ENCODE measurements at places on chromosomes 1 and 21.

DNA sequence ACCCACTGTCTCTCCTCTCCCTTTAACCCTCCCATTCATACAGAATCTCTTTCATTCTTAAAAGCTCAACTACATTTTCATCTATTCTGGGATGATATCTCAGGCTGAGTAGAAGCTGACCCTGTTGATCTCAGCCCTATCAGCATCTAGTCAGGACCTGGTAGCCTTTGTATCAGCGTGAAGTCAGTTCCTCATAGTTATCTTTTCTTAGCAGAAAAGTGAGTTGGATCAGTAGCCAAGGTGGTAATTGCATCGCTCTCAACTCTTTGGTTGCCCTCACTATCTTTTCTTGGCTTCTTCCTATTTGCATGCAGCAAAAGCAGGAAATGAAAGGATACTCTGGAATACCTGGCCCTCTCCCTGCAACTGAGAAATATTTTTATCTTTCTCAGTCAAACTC, 13.6 kb upstream of the GOLT1A start:
- DNase-seq = no peak

- no peak for DNase-seq
Measured at GRCh38 chr1:186772228-186772627, 56.5 kb upstream of the PLA2G4A start.

DNA sequence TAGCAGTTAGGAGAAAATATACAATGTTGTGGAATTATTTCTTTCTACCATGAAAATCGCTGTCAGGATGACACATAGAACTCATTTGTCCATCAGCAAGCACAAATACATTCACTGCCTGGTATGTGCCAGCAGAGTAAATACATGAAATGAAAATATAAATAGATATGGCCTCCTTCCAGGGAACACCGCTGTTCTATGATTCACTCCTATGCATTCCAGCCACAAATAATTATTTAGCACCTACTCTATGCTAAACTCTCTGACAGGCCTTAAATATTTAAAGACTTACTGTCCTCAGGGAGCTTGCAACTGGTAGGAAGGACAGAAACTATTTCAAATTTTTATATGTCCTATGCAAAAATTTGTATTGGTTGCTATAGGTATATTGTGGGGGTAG, 975.0 kb upstream of the NCAM2 start:
- no peak for DNase-seq

- no peak for DNase-seq
Measured at GRCh38 chr1:181135815-181136737, 47.6 kb downstream of the IER5 start.

- DNase-seq = no peak
Measured at GRCh38 chr1:183670169-183670568, 17.1 kb upstream of the APOBEC4 start.

GRCh38 chr1:152052606-152053005, 15.8 kb upstream of the S100A11 start:
- DNase-seq = no peak

DNA sequence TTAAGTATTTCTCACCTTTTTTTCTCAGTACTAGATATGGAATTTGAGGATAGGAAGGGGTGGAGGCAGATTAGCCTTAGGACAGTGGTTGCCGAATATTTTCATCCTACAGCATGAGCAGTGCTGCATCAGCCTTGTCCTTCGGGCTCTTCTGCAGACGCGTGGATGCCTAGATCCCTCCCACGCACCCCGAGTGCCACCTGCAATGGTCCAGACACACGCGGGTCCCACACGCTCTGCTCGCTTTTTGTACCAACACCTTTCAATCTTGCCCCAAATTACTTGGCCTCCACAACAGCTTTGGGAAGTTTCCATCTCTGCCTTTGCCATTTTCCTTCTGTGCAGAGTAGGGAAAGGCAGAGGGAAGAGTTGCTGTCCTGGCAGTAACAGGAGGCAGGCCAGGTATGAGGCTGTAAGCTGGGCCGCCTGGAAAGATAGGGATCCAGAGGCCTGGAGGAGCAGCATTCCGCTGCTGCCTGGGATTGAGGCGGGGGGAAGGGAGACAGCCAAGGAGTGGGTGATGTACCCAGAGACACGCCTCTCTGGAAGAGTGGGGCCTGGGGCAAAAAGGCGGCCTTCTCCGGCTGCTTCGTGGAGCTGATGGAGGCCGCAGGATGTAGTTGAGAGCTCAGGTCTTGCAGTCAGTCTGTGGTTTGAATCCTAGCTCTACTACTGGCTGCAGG, 467.7 kb downstream of the KIF26B start:
- DNase-seq = no peak

DNA sequence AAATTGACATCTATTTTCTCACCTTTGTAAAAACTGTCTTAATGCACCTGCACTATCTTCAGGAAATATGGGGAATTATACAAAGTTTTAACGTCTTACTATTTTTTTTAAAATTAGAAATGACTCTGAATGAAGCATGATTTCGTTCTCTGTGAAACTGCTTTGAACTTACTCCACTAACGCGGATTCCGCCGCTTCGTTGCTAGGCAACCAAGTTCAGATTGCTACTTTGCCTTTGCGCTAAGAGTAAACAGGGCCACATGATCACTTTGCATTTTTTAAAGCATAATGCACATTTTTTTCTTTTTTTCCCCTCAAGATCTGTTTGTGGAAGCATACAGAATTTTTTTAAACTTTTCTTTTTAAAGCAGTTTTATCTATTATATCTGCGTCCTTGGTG, 690.5 kb downstream of the BRINP3 start:
- no peak for DNase-seq

GRCh38 chr1:239886266-239886665, 205.4 kb upstream of the FMN2 start:
- DNase-seq = peak; percentile 42

- no peak for DNase-seq
Measured at GRCh38 chr1:98898940-98899339, 105.7 kb downstream of the PLPPR5 start.

- DNase-seq = no peak
Measured at GRCh38 chr1:9004700-9005394, 21.4 kb downstream of the SLC2A7 start.

DNA sequence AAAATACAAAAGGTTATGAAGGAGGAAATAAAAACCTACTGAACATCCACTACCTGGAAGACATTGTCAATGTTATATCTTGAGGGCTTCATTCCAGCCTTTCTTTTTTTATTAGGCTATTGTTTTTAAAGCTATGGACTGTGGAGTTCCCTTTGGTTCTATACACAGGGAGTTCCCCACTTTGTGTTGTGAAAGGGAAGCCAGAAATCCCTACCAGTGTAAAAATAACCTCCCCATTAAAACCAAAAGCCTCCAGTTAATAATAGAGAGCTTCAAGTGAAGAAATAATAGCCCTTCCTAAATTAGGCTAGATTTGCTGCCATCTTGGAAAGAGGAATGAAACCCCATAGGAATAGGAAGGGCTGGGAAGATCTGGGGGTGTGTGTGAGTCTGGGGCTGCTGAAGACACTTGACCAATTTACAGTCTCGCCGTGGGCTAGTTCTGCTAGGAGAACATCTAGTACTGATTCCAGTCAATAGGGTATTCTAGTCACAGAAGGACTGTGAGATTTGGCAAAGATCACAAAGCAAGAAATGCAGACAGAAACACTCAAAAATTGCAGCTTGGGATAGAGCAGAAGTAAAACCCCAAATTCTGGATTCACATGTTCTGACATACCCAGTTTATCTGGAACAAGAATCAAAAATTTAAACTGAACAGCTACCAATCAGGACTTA, 32.4 kb upstream of the PTGFRN start:
- no peak for DNase-seq

GRCh38 chr1:230191855-230192254, 124.8 kb downstream of the GALNT2 start:
- DNase-seq = no peak

- DNase-seq = no peak
Measured at GRCh38 chr21:43965911-43966585, 46.1 kb upstream of the TRAPPC10 start.

- DNase-seq = no peak
Measured at GRCh38 chr1:58781541-58782177, 2.2 kb downstream of the JUN start.

DNA sequence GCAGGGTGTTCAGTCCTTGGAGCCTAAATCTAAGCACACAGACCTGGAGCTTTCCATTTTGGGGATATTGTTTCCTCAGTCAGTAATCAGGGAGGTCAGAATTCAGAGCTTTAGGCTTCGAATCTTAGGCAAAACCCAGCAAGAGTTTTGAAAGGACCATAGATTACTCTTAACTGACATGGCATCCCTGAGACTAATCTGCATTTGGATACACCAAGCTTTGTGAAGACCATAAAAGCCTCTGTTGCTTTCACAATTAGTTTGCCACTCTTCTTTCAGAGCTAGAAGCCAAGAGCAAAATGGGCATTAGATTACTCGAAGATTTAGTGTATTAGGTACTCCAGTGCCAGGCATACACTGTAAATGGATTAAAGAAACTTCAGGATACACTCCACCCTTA, 131.8 kb upstream of the GREM2 start:
- no peak for DNase-seq

GRCh38 chr1:33260439-33260838, 4.1 kb downstream of the ZNF362 start:
- DNase-seq = no peak

- DNase-seq = no peak
Measured at GRCh38 chr1:152739841-152740240, 18.0 kb upstream of the KPRP start.

- no peak for DNase-seq
Measured at GRCh38 chr1:67427465-67427864, 2.7 kb downstream of the SERBP1 start.

DNA sequence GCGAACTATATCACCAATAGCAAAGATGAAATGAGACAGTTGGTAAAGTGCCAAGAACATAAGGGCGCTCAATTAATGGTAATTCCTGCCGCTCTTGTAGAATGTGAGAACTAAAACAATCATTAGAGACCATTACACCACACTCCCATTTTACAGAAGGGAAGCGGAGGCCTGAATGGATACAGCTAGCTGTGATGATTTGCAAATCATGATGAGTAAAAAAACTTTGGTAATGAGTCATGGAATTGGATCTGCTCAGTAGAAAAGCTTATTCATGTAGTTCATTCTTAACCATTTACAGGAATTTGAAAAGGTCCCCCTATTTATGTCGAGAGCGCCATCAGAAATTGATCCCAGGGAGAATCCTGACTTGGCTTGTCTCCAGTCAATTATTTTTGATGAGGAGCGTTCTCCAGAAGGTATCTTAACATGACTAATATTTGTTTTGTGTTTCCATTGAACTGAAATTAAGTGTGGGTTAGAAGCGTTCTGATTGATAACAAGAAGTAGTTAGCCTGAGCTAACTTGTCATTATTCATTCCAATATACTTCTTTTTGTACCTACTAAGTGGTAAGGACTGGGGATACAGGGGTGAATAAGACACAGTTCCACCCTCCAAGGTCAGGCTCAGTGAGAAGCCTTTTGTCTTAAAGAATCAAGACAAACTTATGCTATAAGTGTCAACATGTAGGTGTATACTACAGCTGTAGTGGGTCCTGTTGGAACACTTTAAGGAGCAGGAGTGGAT, 812 bp downstream of the TTC4 start:
- DNase-seq = no peak

GRCh38 chr1:91402023-91402422, 2.6 kb downstream of the HFM1 start:
- no peak for DNase-seq

DNA sequence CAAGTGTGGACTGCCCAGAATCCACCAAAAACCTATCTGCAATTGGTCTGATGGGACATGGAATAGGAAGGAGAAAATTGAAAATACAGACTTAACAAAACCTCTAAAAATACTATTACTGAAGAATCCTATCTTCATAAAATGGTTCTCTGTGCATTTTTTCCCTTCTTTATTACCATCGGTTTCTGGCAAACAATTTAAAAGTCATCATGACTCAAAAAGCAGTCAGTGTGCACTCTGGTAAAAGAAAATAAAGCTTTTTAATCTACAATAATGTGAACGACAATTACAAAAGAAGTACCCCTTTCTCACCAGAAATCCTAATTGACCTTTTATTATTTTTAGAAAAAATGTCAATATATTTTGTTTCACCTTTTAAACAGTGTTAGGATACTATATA, 186.3 kb downstream of the TPR start:
- no peak for DNase-seq

DNA sequence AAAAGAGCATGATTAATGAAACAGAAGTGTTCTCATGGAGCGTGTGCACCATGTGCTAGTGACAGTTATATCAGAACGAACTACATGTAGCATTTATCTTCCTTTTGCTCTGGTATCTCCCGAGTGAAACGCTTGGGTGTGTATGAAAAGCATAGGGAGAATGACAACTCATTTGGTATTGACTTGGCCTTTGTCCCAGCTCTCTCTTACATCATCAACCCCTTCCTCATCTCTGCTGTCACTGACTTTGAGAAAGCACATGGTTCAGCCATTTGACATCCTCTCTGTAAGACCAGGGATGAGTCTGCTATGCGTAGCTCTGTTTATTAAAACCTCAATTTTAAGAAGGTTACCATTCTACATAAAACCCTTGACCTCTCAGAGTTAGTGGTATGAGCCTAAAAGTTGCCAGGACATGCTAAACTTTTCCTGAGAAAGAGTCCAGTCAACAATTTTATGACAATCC, 201.0 kb downstream of the NRIP1 start:
- no peak for DNase-seq

DNA sequence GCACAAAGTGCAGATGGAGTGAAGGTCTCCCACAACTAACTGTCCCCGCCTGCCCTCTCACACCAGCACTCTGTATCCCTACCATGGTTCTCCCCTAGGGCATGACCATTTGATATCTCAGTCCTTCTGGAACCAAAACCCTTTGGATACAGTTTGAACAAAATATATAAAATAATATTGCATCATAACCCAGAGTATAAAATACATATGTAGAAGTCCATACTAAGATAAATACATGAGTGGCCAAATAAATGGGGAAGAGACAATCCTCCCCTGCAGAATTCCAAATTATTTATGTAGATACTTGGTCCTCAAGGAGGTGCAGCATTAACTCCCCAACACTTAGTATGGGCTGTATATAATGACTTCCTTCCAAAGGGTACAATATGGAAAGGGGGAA, 207.4 kb downstream of the RRAGC start:
- DNase-seq = no peak

DNA sequence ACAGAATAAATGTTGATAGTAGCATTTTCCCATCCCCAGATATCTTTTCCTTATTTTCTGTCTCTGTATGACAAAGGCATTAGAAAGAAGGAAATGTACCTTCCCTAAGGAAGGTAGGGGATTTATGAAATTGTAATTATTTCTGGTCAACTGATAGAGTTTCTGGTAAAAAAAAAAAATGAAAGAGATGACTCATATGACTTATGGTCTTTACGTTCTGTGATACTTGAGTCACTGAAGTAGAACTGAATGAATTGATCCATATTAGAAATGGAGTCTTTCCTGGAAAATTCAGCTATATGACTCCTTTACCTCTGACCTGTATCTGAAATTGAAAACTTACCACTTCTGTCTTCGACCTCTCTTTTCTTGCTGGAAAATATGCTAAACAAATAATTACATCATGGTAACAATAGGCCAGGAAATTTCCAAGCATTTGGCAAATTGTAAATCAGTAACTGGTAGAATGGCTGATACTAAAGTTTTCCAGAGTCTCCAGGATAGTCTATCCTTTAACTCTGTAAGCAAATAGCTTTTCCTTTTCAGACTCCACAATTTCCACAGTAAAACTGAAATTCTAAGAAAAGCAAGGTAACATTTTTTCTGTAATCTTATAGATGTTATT, 364.3 kb upstream of the PTBP2 start:
- DNase-seq = no peak

- no peak for DNase-seq
Measured at GRCh38 chr1:22387919-22388580, 63.6 kb upstream of the ZBTB40 start.
